ENCODE measurements at places on chromosomes 6 and 20.

GRCh38 chr6:122947355-122947754 is 48.7 kb upstream of the CLVS2 start:
- DNase-seq: no peak

DNA sequence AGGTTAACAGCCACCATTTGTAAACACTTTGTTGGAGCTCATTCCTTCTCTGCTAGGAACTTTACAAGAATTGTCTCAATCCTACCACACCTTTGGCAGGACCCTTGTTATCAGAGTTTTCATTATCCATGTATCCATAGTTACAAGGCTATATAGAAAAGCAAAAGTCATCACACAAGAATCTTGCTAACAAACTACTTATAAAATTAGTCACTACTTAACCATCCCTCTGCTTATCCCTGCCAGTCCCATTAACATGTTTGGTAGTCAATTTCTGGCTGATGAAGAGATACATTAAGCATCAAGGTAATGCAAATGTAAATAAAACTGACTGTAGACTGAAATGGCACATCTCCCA is 10.4 kb downstream of the ZSWIM3 start:
- no peak for DNase-seq

- no peak for DNase-seq
Measured at GRCh38 chr20:53085720-53086119, 113.6 kb downstream of the TSHZ2 start.

GRCh38 chr20:38935967-38936407 is 9.8 kb downstream of the FAM83D start:
- no peak for DNase-seq

DNA sequence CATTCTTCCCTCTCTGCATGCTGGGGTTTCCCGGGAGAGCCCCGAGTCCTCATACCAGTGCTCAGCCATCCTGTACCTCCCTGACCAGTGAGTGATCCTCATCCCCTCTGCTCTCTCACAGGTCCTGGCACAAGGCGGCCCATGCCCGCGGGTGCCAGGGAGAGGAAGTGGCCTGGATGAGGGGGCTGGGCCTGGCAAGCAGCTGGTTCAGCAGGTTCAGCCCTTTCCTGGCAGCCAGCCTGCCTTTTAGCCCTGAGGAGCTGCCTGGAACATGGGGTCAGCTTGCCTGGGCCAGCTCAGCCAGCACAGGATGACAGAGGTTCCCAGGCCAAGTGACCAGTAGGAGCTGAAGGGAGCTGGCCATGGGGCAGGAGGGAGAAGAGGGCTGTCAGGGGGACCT is 10.9 kb downstream of the MOCS1 start:
- no peak for DNase-seq

DNA sequence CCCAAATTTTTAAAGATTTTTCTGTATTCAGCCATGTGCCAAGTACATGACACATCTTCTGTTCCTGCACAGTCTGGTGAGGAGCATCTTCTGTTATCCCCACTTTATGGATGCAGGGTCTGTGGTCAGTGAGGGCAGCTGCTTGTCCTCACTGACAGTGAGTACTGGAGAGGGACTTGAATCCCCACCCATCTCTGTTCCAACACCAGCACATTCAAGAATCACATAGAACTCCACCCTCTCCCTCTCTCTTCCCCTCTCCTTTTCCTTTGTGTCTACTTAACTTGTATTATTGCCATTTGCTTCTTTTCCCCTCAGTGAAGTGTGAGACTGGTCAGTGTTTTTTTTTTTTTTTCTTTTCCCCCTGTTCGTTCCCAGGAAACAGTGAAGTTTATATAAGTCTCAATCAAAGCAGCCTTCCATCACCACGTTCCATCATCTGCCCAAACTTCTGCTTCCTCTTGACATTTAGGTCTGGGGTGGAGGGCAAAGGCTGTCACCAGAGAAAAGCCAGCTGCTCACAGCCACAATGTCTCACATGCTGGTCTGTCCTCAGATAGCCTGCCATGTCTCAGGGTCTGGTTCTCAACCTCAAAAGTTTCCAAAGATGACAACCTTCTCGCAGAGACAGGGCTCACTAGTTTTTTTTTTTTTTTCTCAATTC is 110.0 kb upstream of the SSTR4 start:
- no peak for DNase-seq

- no peak for DNase-seq
Measured at GRCh38 chr6:33761581-33761921, 14.8 kb upstream of the IP6K3 start.

DNA sequence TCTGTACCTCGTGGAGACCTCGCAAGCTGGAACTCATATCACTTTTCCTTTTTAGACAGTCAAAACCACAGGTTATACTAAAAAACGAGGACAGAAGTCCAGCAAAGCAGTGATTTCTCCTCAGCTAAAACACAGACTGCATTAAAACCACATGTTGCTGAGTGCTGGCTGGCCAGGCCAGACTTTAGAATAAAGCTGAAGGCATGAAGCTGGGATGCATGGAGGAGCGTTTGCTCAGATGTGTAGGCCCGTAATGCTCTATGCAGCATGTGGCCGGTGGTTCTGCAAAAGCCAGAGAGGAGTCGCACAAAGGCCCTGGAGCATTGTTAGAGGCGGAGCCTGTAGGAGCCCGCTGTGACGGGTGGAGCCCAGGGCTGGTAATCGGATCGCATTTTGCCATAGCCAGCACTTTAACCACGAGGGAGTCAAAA is 83.6 kb downstream of the SMOC2 start:
- DNase-seq: no peak

GRCh38 chr6:139144490-139145085 is 9.7 kb downstream of the HECA start:
- peak; percentile 44 for DNase-seq

DNA sequence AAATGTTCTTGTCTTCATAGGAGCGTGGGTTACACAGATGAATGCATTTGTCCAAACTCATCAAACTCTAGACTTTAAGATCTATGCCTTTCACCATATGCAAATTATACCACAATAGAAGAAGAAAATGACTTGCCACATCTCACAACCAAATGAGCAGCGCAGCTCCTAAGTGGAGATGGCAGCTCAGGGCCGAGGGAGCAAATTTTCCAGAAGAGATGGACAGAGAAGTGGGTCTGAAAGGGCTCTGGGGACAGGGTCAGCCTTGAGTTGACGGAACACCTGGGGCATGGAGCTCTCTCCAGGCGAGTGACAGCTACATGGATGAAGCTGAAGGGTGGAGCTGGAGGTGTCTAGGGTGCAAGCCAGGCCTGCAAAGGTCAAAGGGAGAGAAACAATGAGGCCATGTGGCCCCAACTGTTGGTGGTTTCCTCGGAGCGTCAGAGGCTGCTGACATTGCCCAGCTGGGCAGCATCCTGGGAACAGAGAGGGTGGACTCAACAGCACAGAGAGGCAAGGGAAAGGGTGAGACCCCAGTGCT is 228.3 kb downstream of the NRN1 start:
- DNase-seq: no peak

- DNase-seq: no peak
Measured at GRCh38 chr20:12896180-12896579, 112.6 kb upstream of the SPTLC3 start.

- DNase-seq: no peak
Measured at GRCh38 chr6:46048646-46049297, 33.1 kb upstream of the CLIC5 start.

DNA sequence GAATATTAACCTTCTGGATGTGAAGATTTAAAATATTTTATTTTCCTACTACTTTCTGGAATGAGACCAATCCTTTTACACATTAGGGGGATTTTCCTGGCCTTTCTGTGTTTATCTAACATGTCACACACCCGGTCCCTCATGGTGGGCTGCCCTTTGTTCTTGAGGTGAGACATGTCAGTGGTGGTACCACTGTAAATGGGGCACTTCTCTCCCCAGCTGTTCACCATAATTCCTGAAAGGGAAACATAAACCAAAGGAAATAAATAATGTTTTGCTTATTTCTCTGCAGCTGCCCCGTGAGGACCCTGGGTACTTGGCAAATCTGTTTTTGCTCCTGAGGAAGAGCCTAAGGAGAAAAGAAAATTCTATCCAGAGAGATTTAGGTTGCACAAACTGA is 41.1 kb downstream of the GRIK2 start:
- no peak for DNase-seq

GRCh38 chr20:47487175-47487917 is 14.3 kb upstream of the NCOA3 start:
- peak; percentile 67 for DNase-seq

GRCh38 chr6:160042014-160042773 is 73.3 kb downstream of the IGF2R start:
- no peak for DNase-seq

DNA sequence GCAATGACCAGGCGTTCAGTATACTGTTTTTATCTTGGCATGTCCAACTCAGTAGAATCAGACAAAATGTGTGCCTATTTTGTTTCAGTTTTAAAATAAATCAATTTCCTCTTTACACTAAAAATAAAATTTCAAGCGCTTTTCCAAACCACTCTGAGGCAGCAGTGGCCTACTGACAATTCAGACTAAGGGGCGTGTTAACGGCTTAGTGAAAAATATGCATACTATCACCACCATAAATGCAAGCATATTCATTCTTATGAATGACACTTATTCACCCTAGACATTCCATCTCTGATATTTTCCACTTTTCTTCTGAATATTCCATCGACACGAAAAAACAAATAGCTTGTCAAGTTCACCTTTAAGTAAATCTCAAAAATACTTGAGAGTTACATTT is 7.5 kb downstream of the TBX18 start:
- DNase-seq: no peak

DNA sequence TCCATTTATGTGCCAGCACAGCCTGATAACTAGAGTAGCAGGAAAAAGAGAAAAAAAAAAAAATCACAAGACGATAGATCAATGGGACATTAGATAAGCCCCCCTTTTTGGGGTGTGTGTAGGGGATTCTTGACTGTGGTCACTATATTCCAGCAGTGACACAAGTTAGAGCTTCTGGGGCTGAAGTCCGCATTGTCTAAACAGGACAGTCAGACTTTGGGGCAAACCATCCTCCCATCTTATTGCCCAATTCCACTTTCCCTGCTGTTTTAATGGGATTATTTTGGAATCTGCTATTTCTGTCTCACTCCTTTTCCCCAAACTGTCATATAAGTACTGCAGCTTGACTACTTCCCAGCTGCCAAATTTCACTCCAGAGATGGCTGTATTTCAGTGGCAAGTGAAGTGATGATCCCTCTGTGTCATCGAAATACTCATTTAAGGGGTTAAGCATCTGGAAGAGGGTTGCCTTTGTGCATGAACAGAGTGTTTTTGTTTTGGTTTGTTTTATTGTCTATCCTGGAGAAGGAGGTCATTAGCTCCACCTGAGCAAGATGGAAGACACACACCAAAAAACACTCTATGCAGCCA is 182.5 kb downstream of the ATXN1 start:
- DNase-seq: no peak

Measured in stimulated activated CD4-positive, alpha-beta T cell treated with anti-CD3 and anti-CD28 coated beads, Interleukin-2, amount 100 ng/mL, for 24 hours (primary cell).